ENCODE measurements at places on chromosomes 12 and 14. TPM values are rescaled to one million over a fixed set of nuclear protein-coding genes. Genes with fewer than 3 reads are reported as not detected.

GRCh38 chr12:112970391-112970790, 7.9 kb upstream of the OAS2 start:
- no peak for DNase-seq

DNA sequence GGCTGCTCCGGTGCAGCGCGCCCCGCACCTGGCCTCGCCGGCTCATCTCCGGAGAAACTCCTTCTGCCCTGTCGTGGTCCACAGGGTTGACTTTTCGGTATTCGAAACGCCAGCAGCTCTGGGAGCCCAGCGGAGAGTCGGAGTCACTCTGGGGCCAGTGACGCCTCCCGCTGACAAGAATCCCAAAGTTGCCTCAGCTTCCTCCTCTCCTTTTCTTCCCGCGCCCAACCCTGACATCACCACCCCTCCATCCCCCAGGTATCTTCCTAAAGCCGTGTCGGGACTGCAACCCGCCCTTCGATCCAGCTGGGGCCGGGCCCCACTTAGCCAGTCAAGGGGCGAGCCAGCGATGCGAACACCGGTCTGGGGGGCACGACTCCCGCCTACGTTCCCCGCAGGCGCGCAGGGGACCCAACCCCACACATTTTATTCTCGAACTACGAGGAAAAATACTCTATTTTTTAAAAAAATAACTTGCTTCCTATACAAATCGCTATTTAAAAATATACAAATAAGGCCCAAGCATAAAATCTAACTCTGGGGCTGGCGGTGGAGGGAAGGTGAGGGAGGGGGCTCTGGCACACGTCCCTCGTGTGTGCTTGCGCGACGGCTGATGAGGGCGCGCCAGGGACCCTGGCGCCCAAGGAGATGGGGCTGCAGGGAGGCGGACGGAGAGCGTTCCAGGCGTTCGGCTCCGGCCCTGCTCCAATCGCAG, 2.1 kb downstream of the NKX2-8 start:
- no peak for DNase-seq

GRCh38 chr12:114152890-114153289, 186.8 kb upstream of the RBM19 start:
- DNase-seq: peak; percentile 66

GRCh38 chr12:89880690-89881350, 172.2 kb upstream of the ATP2B1 start:
- no peak for DNase-seq

DNA sequence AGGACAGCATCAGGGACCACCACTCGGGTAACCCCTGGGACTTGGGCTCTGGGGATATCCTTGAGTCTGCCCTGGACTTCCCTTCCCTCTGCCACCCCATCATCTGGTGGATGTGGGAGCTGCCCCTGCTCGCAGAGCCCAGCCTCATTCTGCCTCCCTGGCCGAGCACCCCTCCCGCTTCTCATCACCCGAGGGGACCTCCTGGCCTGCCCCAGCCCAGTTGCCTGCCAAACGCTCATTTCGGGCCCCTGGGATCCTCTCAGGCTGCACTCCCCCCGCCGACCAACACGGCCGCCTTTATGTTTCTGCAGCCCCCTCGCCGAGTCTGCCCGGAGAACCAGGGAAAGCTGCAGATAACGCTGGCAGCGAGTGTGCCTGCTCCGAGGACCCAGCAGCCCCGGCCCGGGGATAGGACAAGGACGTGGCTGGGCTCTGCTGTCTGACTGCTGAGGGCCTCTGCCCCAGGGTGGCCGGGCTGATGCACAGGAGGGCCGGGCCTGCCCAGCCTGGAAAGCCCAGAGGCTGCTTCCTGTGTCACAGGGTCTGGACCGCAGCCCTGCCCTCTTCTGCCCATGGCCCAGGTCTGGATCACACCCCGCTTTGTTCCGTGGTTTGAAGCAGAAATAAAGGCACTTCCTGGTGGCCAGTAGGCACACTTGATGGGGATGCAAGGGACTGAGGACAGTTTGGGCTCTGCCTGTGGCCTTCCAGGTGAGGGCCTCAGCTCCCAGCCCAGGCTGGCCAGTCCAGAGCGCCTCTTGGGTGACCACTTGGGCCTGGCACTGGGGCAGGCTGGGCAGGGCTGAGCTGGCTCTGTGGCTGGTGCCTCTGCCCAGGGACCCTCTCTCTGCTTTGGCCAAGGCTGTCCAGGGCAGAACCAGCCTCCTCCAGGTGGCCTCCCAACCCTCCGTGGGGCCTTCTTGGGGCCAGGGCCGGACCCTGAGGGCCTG, 4.9 kb upstream of the EXOC3L4 start:
- no peak for DNase-seq

DNA sequence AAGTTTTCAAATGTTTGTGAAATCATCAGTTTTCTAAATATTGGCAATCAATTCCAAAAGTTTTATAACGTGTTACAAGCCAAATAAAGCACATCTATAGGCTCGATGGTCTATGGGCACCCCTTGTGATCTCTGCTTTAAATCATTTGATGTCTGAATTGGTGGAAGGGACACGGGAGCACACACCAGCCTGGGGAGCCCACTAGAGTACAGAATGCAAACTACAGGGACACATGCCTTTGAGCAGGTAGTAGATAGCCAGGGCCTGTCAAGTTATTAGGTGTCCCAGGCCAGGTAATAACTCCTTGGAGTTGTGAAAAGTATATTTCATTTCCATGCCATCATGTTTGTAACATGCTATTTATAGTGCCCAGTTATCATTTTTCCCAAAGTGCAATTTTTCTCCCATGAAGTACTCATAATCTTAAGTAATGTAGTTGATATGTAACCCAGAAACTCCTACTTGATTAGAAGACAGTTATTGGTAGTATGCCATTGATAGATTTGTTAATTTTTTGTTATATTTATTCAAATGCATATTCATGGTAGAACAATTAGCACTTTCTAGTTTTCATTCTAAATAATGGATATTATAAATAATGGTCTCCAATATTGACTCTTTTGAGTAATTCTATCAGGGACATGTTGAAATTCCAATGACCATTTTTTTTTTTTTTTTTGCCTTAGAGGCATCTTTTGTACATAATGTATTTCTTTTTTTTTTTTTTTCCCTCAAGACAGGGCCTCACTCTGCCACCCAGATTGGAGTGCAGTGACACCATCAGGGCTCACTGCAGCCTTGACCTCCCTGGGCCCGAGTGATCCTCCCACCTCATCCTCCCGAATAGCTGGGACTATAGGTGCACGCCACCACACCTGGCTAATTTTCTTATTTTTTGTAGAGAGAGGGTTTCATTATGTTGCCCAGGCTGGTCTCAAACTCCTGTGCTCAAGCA, 96.9 kb upstream of the FGD4 start:
- peak; percentile 58 for DNase-seq

GRCh38 chr14:102610968-102611811, 18.7 kb downstream of the RCOR1 start:
- DNase-seq: no peak

- no peak for DNase-seq
These were observed 188.6 kb upstream of the SOX5 start for GRCh38 chr12:24138041-24138440.

DNA sequence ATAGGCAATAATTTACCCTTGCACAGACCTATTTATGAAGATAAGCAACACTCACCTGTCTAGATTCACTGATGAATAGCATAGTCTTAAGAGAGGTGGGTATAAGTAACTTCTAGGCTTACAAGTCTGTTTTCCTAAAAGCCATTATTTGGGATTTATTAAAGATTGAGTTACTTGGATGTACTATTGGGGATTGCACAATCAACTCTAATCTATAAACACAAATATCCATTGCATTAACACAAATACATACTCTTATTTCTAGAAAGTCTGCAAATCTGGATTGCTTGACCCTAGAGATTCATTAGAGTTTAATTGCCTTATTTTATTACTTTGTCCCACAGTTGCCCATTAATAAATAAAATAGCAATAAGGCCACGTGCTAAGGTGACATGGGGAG, 148.1 kb upstream of the CCDC198 start:
- DNase-seq: no peak

DNA sequence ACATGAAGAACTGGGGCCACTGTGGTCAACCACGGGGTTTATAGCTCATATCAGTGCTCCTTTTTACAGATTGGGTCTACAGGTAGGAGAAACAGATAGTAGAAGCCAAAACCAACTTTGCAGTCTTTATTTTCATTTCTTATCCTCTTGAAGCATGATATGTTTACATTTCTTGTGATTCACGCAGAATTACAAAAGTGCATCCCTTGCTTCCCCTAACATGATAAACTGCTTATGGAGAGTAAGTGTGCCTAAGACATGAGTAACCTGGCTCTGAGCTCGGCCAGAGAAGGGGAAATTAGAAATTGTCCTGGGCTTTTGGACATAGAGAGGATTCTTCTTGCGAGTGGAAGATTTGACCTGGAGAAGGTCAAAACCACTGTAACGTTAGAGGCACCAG, 18.4 kb downstream of the PWP1 start:
- DNase-seq: no peak

GRCh38 chr14:66541627-66542026, 33.7 kb downstream of the GPHN start:
- no peak for DNase-seq

DNA sequence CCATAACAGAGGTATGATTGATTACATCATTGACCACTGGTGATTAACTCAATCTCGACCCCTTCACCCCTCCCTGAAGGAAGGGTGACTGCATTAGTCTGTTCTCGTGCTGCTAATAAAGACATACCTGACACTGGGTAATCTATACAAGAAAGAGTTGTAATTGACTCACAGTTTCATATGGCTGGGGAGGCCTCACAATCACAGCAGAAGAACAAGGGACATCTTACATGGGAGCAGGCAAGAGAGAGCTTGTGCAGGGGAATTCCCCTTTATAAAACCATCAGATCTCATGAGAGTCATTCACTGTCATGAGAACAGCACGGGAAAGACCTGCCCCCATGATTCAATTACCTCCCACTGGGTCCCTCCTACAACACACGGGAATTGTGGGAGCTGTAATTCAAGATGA, 55.9 kb upstream of the TMCC3 start:
- no peak for DNase-seq

DNA sequence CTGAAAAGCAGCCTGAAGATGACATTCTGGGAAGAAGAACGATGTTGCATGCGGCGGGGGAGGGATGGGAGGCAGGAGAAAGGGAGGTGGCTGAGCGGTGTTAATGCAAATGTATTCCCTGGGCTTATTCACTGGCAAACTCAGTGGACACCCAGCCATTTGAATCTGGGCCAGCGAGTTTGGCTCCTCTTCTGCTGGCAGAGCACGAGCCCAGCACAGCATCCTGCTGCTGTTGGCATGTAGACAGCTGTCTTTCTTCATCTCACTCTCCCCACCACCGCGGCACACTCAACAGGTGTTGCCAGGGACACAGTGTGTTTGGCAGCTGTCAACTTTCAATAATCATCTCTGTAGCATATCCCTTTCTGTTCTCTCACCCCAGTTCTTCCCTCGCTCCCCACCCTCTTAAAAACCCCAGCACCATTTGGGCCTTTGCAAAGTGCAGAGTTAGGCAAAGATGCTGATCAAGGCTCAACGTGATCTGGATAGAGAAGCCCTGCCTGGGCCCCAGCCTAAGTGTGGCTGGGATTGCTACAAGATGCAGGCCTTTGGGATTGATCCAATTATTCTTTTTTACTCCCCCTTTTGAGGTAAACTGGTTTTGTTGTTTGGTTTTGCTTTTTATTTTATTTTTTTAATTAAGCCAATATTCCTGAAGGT, 131.9 kb downstream of the EXOC5 start:
- DNase-seq: no peak

GRCh38 chr12:9992296-9992695, 6.6 kb downstream of the CLEC1B start:
- no peak for DNase-seq

Gene CLEC7A
- total RNA-seq: 0.40 TPM

Gene COL2A1
- 6.7 TPM for total RNA-seq

Gene RAD51B
- 8.6 TPM for total RNA-seq

Gene EPS8
- total RNA-seq: 37.8 TPM

Gene PTCSC3
- not detected for total RNA-seq

Gene CLEC4C
- total RNA-seq: not detected

Gene RPL10L
- not detected for total RNA-seq

Gene GPR135
- total RNA-seq: 6.7 TPM

Gene ETNK1
- 22.2 TPM for total RNA-seq
